LoVo (cell line): ENCODE measurements at places on chromosomes 1 and 21.

- no peak for DNase-seq
Measured at GRCh38 chr1:998745-998994, 1.2 kb downstream of the HES4 start.

- DNase-seq = no peak
Measured at GRCh38 chr1:204296431-204296988, 63.2 kb downstream of the PLEKHA6 start.

DNA sequence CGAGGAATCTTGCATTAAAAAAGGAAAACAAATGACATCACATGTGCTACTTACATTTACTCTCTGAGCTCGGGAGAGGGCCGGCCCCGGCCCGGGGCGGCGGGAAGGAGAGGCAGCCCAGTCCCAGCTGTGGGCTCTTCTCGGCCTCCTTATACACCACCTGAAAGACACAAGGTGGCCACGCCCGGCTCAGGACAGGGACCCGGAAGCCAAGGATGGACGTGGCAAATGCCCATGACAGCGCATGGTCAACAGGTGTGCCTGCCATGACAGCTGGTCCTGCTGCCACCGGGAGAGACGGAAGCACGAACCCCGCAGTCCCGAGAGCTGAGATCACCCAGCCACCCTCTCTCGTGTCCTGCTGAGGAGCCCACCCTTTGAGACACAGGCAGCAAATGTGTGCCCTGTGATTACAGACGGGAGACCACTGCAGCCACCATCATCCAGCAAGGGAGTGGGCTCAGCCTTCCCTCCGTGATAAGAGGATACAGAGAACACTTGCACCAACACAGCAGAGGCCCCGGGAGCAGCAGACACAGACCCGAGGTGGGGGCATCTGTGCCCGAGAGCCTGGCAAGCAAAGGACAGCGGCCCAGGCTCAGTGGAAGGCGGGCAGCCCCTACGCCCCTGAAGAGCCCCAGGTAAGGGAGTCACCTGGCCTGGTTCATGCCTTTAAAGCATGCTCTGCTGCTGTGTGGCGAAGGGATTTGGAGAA, 8.7 kb downstream of the TPRG1L start:
- DNase-seq = no peak

- no peak for DNase-seq
Measured at GRCh38 chr1:164930241-164930640, 371.3 kb downstream of the PBX1 start.

DNA sequence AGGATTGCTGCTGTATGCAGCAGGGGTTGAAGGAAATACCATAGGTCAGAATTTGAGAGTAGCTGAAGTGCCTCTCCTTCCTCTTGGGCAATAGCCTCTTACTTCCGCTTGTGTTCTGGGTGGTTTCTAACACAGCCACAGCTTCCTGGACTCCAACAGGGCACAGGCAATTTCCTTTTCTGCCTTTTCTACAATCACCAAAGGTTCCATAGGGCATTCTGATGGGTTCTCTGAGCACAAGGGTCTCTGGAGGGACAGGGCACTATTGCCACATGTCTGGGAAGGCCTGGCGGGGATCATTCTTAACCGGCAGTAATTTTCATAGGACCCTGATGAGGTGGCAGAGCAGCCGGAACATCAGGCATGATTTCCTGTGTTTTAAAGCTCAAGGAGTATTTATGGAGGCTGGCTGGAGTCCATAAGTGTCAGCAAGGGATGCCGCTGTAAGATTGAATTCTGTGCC, 5.5 kb upstream of the AGTRAP start:
- DNase-seq = no peak
